ENCODE measurements at places on chromosomes 7 and 10.

DNA sequence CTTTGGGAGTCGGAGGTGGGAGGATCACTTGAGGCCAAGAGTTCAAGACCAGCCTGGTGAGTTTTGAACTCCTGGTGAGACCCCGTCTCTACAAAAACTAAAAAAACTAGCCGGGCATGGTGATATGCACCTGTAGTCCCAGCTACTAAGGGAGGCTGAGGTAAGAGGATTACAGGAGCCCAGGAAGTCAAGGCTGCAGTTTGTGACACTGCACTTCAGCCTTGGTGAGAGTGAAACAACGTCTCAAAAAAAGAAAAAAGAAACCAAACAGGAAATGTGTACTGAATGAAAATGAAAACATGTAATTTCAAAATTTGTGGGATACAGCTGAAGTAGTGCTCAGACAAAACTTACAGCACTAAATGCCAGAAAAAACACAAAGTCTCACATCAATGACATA, 7.6 kb downstream of the ARHGAP12 start:
- peak; percentile 71 for DNase-seq

- DNase-seq = peak; percentile 69
Observed at GRCh38 chr10:22335173-22335933, 9.9 kb upstream of the SPAG6 start.

- DNase-seq = no peak
Observed at GRCh38 chr7:26549281-26549944, 257.8 kb downstream of the SNX10 start.

GRCh38 chr7:146528581-146528980, 412.0 kb downstream of the CNTNAP2 start:
- DNase-seq = no peak

DNA sequence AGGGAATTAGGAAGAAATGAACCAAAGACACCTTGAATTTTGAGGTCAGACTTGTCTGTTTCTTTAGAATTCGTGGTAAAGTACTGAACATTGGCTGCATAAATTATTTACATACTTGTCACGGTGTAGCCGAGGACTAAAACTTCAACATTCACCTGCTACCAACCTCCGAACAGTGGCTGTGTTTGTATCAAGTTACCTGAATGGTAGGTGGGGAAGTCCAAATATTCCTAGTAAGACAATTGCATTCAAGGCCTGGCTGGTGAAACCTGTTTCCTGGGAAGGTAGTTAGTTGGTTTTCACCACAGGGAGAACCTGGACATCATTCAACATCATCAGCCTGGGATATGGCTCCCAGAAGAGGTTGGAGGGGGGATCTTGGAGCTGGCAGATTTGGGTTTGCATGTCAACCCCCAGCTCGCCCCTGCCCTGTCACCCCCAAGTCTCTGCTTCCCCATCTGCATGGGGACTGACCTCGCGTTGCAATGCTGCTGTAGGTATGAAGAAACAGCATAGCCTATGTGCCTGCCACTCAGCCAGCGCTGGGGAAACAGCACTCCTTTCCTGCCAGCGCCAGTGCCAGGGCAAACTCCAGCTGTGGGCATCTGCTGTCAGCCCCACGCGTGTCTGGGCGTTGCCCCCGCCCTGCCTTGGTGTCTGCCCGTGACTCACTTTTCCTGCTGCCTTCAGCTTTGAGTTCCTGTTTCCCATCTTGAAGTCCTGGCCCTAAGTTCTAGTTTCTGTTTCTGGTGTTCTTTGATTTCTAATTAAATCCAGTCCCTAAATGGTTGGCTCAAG, 12.7 kb upstream of the LARP4B start:
- DNase-seq = peak; percentile 30
